ENCODE measurements at places on chromosomes 6 and 20. TPM values are rescaled to one million over a fixed set of nuclear protein-coding genes. Genes with fewer than 3 reads are reported as not detected.

DNA sequence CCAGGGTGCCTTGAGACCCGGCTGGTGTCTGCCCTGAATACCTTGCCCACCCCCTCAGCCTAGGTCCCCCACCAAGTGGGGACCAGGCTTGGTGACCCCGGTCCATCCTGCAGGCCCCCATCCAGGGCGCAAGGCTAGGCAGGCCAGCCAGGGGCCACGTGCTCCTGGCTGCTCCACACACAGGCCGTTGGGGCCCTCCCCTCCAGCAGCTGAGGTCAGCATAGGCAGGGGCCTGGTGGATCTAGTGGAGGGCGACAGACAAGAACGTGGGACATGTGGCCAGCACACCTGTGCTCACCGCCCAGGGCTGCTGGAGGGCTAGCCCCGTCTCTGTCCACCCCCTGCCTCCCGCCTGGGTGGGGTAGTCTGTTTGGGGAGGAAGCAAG is 7.5 kb upstream of the HRH3 start:
- DNase-seq = no peak
- peaks cover 50% of the 10 kb centered on the region for H3K27me3 ChIP-seq
- H3K27ac ChIP-seq = no peak overlapping the region
- H3K36me3 ChIP-seq = no peaks in the 10 kb centered on the region

DNA sequence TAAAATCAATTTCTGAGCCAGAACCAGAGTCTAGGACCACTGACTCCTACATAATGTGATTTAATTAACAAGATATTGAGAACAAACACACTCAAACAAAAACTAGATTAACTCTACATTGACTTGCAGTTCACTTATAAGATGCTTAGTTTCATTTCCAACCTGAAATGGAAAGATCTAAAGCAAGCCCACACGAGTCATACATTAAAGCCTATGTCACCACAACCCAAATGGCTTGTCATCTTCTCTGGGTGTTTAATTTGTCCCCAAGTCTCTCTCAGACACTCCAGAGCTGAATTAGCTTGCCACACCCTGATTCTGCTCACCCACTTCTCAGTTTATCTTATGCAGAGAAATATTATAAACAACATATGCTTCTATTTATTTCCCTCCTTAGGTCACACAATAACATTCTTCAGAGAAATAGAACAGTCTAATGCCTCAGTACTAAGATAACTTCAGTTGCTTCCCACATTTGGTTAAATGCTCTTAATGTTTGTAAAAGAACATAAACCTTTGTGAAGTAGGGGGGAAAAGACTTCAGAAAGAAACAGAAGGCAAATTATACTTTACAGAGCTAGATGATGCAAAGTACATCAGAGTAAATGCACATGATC is 8.8 kb upstream of the FBXO30 start:
- H3K27me3 ChIP-seq = no peaks in the 10 kb centered on the region
- H3K4me1 ChIP-seq = peaks cover 11% of the 10 kb centered on the region
- DNase-seq = no peak
- no peaks in the 10 kb centered on the region for H3K36me3 ChIP-seq
- no peak overlapping the region for H3K4me3 ChIP-seq

DNA sequence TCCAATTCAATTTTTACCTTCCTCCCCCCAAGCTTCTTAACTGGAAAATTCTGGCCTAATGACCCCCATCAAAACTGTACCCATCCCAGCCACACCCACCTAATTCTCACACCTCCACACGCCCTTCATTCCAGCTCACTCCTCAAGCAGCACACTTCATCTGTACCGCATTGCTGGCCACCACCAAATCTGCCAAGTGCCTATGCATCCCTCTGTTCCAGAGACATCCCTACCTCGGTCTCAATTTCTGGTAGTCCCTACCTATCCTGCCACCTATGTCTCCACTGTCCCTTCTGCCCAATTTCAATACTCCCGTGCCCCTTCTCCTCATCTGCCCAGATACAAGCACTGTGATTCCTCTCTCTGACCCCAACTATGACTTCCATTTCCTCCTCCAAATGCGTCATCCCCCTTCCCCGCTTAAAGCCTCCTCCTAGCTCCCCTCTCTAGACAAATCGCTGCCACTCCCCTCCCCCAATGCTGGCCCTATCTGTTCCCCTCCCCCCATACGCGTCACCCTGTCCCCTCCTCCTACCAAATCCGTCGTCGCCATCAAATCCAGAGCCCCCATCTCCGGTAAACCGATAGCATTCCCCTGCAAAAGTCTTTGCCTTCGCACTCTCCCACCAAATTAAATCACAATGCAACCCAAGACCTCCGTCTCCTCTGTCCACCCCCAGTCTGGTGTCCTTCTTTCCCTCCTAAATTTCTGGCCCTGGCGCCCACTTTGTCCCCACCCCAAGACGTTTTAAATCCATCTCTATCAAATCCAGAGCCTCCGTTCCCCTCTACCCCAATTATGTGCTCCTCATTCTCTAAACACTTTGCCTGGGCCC is 1.2 kb downstream of the MTCH1 start:
- peaks cover 53% of the 10 kb centered on the region for H3K36me3 ChIP-seq
- no peaks in the 10 kb centered on the region for H3K27me3 ChIP-seq
- peak; percentile 47 for DNase-seq
- H3K27ac ChIP-seq = peak overlapping the region; percentile 96

DNA sequence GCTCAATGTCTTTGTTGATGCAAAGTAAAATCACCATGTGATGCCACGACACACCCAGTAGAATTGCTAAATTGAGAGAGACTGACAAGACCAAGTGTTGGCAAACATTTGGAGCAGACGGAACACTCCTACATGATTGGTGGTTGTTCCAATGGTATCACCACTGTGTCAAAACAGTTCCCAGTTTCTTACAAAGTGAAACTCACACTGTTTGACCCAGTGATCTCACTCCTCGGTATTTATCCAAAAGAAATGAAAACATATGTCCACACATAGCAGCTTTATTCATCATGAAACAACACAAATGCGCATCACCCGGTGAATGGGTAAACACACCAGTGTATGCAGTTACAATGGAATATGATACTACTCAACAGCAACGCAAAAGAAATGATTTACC is 74.0 kb upstream of the SULF2 start:
- no peak for DNase-seq
- no peaks in the 10 kb centered on the region for H3K36me3 ChIP-seq
- H3K27me3 ChIP-seq = peaks cover 24% of the 10 kb centered on the region

- DNase-seq = no peak
- H3K27ac ChIP-seq = no peak overlapping the region
- no peaks in the 10 kb centered on the region for H3K4me1 ChIP-seq
- no peaks in the 10 kb centered on the region for H3K27me3 ChIP-seq
- no peaks in the 10 kb centered on the region for H3K36me3 ChIP-seq
Measured at GRCh38 chr20:12798286-12798685, 210.5 kb upstream of the SPTLC3 start.

DNA sequence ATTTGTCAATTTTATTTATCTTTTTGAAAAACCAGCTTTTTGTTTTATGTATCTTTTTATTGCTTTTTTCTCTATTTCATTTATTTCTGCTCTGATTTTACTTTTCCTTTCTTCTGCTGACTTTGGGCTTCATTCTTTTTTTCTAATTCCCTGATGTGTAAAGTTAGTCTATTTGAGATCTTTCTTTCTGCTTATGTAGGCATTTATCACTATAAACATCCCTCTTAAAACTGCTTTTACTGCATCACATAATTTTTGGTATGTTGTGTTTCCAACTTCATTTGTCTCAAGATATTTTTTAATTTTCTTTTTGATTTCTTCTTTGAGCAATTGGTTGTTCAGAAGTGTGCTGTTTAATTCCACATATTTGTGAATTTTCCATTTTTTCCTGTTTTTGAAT is 174.8 kb downstream of the SLC24A3 start:
- H3K27me3 ChIP-seq = no peaks in the 10 kb centered on the region
- no peak overlapping the region for H3K4me3 ChIP-seq
- DNase-seq = no peak
- H3K27ac ChIP-seq = no peak overlapping the region

DNA sequence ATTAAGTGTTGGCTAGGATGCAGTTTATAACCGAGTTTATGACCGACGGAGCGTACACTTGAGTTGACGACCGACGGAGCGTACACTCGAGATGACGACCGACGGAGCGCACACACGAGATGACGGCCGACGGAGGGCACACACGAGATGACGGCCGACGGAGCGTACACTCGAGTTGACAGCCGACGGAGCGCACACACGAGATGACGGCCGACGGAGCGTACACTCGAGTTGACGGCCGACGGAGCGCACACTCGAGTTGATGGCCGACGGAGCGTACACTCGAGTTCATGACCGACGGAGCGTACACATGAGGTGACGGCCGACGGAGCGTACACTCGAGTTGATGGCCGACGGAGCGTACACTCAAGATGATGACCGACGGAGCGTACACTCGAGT is 119.8 kb downstream of the HUS1B start:
- DNase-seq = no peak
- no peaks in the 10 kb centered on the region for H3K27me3 ChIP-seq
- H3K36me3 ChIP-seq = peaks cover 40% of the 10 kb centered on the region
- no peak overlapping the region for H3K27ac ChIP-seq

GRCh38 chr6:30767158-30767943 is 23.0 kb upstream of the IER3 start:
- H3K36me3 ChIP-seq = no peaks in the 10 kb centered on the region
- no peaks in the 10 kb centered on the region for H3K27me3 ChIP-seq
- no peak for DNase-seq

DNA sequence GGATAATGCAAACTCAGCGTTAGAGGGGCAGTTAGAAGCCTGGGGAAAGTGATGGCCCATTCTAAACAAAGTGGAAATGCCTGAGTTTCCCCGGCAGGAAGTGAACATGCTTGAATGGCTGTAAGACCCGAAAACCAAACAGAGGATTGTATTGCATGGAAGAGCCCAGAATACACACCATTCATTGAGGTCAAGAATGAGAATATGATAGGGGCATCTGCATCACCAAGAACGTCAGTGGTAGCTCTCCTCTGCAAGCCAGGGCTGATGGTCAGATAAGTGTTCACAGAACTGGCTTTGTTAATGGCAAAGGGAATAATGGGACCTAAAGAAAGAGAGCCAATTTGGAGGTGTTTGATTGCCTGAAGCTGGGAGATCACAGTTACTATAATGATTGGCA is 663.4 kb downstream of the KHDRBS2 start:
- no peak overlapping the region for H3K4me3 ChIP-seq
- no peak for DNase-seq
- no peaks in the 10 kb centered on the region for H3K4me1 ChIP-seq
- H3K36me3 ChIP-seq = no peaks in the 10 kb centered on the region
- no peak overlapping the region for H3K27ac ChIP-seq

DNA sequence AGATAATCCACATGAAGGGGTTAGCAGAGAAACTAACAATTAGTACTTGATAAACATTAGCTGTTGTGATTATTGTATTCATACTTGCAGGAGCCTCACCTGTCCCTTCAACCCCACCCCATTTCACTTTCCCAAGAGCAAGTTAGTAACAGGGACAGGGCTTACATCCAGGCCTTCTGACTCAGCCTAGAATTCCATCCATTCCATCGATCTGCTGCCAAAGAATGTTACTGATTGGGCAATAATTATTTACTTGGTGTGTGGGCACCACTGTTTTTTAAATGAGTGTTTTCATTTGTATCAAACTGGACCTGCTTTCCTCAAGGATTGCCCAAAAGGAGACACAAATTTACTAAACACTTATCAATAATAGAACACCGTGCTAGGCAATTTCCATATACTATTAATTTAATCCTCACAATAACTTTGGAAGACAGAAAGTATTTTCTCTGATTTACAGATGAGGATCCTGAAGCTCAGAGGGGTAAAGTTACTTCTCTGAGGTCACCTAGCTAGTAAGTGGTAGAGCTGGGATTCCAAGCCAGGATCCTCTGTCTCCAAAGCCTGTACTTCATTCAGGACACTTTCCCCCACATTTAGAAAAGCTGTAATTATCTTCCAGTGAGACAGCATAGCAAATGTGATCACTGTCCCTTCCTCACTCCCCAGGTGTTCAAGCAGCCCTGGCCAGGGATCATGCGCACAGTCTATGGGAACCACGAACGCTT is 32.8 kb downstream of the GSS start:
- no peak overlapping the region for H3K4me3 ChIP-seq
- peaks cover 56% of the 10 kb centered on the region for H3K36me3 ChIP-seq

GRCh38 chr20:31560094-31560745 is 44.9 kb upstream of the ID1 start:
- H3K4me3 ChIP-seq = no peak overlapping the region
- peak overlapping the region; percentile 89 for H3K27ac ChIP-seq
- no peaks in the 10 kb centered on the region for H3K27me3 ChIP-seq
- DNase-seq = peak; percentile 84

DNA sequence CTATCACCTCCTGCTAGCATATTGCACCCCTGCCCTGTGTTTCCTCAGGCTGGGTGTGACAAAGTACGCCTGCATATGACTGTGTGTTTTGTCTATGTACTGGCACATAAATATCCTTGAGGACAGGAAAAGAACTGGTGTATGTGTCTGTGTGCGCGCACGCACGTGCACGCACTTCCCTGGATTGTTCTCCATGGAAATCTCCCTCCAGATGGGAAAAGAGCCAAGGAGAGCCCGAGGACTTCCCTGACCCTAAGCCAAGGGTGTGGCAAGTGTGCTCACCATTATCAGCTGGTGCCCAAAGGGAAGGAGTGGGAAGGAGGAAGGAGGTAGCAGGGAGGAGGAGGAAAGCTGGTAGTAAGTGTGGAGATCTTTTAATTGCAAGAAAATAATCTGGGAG is 117.6 kb downstream of the HIVEP2 start:
- H3K4me1 ChIP-seq = peaks cover 2% of the 10 kb centered on the region
- H3K27ac ChIP-seq = no peak overlapping the region
- no peak overlapping the region for H3K4me3 ChIP-seq
- no peak for DNase-seq
- H3K36me3 ChIP-seq = no peaks in the 10 kb centered on the region

KCNQ2 gene
- total RNA-seq = not detected

MAVS gene
- 21.5 TPM for total RNA-seq

NOP56 gene
- 228 TPM for total RNA-seq

RBM24 gene
- 30.3 TPM for total RNA-seq

SSTR4 gene
- not detected for total RNA-seq

ALDH5A1 gene
- total RNA-seq = 0.78 TPM

RAB32 gene
- 88.6 TPM for total RNA-seq

GPR6 gene
- not detected for total RNA-seq

OOEP gene
- not detected for total RNA-seq
